ENCODE measurements at places on chromosomes 4 and X. TPM values are rescaled to one million over a fixed set of nuclear protein-coding genes. Genes with fewer than 3 reads are reported as not detected.

GRCh38 chr4:28759064-28759463 is 1898.4 kb downstream of the STIM2 start:
- no peak for DNase-seq

Gene COQ2
- total RNA-seq: 18.1 TPM

DNA sequence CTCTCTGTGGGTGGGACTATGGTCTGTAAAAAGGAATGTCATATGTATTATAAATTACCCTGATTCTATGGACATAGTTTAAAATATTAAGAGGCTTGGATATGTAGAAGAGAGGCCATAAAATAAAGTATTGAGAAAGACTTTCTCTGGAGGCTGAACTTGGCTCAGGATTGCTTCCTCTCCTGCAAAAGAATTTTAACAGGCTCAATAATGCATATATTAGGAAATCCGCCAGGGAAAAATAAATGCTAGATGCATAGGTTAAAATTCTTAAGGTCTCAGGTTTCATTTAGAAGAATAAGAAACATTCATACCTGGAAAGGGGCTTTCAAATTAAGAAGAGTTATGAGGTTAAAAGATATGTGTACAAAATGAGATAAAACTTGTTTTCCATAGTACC is 424.3 kb downstream of the ARAP2 start:
- no peak for DNase-seq

- no peak for DNase-seq
These were observed 17.4 kb upstream of the NKX3-2 start for GRCh38 chr4:13561673-13562072.

Gene GLRA2
- total RNA-seq: not detected
